ENCODE measurements at places on chromosomes 5 and 9.

GRCh38 chr9:2257248-2257929, 242.2 kb downstream of the SMARCA2 start:
- DNase-seq = peak; percentile 19

- no peak for DNase-seq
Measured at GRCh38 chr9:97394881-97395280, 17.0 kb upstream of the TDRD7 start.

DNA sequence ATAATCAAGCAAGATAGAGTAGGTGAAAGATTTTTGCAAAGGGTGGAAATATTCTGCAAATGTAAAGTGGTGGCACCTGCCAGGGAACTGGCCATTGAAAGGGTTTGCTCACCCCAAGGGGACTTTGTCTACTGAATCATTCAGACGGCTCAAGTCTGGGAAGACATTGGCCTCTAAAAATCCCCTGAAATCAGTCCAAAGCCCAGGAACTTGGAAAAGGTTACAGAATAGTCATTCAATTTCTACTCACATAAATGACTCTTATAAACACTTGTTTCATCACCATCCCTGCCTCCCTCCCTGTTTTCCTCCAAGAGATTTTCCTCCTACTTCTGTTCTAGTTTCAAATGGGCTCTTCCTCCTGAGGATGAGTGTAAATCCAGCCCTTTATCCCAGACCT, 28.5 kb downstream of the ZNF366 start:
- DNase-seq = no peak

- no peak for DNase-seq
Measured at GRCh38 chr9:2297771-2298170, 282.6 kb downstream of the SMARCA2 start.

DNA sequence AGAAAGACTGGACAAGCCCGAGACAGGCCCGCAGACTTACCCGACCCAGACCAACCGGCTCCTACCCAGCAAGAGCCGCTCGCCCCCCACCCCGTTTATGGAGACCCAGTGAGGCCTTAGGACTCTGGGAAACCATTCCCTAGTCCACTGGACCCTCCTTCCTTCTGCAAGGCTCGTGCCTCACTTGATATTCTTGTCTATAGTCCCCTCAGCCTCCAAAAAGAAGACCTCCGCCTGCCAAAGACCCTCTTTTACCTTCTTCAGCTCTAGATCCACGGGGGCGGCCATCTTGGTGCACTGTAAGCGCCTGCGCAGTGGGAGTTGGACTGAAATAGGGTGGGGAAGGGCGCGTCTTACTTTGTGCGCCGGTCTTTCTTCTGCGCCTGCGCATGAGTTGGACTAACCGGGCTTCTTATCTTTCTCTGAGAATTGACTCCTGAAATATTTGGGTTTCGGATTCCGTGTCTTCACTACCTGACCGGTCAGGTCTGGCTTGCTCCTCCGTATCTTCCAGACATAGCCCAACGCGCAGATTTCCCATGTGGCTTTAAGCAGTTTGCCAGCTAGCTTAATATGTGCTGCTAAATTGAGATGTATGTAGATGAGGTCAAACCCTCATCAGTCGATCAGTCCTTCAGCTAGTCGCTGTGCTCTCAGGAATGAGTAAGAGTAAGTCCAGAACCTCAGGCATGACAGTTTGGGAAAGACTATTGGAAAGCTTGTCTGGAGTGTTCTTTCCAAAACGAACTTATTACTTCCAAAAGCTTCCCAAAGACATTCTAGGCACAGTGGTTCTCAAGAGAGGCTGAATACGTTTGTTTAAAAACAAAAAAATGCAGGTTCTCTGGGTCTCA, at the start of gene PFDN1:
Gene PFDN1, minus strand, starts transcription at position 316 of the 854 bp plus-strand sequence. Its CDS starts 28 bp downstream, at position 288.
- peak; percentile 96 for DNase-seq
